Ovary (tissue), 10 donors: ENCODE measurements at places on chromosomes 11 and 22. TPM values are rescaled to one million over a fixed set of nuclear protein-coding genes. Genes with fewer than 3 reads are reported as not detected.

GRCh38 chr11:108324587-108324986 is 101.7 kb downstream of the ATM start:
- DNase-seq = no peak

DNA sequence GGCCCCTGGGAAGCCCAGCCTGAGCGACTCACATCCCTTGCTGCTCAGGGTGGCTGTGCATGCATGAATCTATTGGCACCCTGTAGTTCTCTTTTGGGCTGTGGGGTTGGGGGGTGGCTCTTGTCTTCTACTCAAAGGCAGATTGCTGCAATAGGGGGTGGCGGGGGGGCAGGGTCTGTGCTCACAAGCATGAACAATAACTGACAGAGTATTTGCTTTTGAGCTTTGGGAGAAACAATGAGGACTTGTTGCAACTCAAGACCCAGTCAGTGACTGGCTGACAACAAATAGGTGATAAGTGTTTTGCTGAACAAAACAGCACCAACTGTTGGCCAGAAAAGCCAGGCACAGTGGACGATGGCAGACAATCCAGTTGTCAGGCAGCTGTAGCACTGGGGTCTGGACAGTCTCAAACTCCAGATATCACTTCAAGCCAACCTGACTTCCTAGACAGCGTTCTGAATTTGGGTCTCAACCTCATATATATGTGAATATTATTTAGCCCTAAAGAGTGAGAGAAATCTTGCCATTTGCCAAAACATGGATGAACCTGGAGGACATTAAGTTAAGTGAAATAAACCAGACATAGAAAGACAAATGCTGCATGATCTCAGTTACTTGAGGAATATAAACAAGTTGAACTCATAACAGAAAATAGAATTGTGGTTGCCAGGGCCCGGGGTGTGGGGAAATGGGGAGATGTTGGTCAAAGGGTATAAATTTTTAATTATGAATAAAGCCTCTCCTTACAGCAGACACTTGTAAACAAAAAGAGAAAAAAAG is 61.7 kb downstream of the ME3 start:
- no peak for DNase-seq

- no peak for DNase-seq
Observed at GRCh38 chr11:127448101-127448500, 447.5 kb upstream of the KIRREL3 start.

Gene RTN4RL2
- total RNA-seq = 1.1 TPM

Gene KRTAP5-7
- total RNA-seq = not detected

GRCh38 chr11:76276046-76276780 is 69.9 kb upstream of the WNT11 start:
- DNase-seq = no peak

Gene RPL27A
- total RNA-seq = 2,159 TPM

GRCh38 chr22:38740116-38740723 is 15.6 kb downstream of the SUN2 start:
- no peak for DNase-seq

Gene ESAM
- 11.2 TPM for total RNA-seq

DNA sequence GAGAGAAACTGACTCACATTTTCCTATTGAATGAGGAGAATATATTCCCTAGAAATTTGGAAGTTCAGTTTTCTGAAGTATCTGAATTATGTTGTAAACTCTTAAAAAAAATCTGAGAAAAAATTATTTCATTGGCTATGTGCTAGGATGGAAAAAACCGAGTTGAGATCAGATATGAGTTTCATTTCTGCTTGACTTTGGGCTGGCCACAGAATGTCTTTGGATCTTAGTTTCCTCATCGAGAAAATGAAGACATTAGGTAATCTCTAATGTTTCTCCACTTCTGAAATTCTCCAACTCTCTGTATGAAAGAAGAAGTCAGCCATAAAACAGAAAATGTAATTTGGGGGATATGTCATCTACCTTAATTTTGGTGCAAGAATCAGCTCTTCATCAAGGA is 28.8 kb downstream of the SLN start:
- no peak for DNase-seq

- DNase-seq = no peak
Observed at GRCh38 chr22:36327922-36328551, 59.7 kb downstream of the MYH9 start.

Gene RASGRP2
- total RNA-seq = 18.9 TPM

- DNase-seq = no peak
Observed at GRCh38 chr11:12131943-12132789, 21.8 kb downstream of the MICAL2 start.

Gene SLC6A5
- total RNA-seq = not detected

DNA sequence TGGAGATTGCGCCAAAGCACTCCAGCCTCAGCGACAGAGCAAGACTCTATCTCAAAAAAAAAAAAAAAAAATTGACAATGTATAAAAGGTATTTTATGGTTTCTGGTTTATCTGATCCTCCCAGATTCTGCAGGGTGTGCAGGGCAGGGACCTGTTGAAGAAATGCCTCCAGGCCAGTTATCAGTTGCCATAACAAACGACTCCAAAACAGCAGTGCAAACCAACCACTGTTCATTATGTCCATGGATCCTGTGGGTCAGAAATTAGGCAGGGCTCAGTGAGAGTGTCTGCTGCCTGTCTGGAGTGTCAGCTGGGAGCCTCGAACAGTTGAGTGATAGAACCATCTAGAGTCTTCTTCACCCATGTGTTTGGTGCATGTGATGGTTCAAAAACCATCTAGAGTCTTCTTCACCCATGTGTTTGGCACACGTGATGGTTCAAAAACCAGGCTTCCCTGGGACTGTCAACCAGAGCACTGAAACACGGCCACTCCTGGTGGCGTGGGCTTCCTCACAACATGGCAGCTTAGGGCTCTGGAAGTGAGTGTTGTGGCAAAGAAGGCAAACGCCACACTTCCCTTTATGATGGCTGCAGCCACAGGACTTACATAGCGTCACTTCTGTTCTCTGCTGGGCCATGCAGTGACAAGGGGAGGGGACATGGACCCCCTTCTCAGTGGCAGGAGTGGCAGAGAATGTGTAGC is 115.1 kb upstream of the CRYBB3 start:
- no peak for DNase-seq

GRCh38 chr11:61983419-61983818 is 16.0 kb upstream of the FTH1 start:
- no peak for DNase-seq

Gene TECTA
- 0.89 TPM for total RNA-seq

GRCh38 chr11:66936311-66936711 is 21.9 kb downstream of the PC start:
- DNase-seq = no peak

DNA sequence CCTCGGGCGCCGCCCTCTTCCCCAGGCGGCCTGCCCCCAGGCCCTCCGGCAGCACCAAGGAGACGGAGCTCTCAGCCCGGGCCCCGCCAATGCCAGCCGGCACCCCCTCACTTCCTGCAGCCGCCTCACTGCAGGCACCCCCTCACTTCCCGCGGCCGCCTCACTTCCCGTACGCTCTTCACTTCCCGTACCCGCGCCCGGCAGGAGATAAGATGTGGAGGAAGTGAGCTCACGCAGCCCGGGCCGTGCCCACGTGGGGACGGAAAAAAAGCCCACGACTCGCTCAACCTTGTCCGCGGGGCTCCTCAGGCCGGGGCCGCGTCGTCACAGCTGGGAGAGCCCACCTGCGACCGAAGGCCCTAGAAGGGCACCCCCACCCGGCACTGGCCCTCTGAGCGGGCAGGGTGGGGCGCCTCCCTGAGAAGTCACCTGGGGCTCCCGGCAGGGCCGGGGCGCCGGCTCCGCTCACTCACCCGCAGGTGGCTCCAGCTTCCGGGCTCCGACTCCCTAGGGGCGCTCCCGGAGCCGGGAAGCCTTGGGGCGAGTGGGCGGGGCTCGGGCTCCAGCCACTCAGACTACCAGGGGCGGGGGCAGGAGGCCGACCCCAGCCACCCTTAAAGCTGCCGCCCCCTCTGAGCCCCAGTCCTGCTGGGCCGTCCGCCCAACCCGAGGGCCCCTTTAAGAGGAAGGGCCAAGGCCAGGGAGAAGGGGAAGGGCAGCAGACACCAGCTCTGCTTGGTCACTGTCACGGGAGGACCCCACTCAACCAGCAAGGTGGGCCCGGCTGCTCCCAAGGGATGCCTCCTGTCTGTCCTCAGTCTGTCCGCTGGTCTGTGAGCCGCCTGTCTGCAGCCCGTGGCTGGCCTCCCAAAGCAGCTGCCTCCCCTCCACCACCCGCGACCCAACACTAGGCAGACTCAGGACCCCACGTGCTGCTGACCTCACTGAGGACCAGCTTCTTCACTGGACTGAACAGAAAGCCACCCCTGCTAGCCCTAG is 31.4 kb downstream of the PISD start:
- peak; percentile 78 for DNase-seq

Gene OR2AT4
- not detected for total RNA-seq

DNA sequence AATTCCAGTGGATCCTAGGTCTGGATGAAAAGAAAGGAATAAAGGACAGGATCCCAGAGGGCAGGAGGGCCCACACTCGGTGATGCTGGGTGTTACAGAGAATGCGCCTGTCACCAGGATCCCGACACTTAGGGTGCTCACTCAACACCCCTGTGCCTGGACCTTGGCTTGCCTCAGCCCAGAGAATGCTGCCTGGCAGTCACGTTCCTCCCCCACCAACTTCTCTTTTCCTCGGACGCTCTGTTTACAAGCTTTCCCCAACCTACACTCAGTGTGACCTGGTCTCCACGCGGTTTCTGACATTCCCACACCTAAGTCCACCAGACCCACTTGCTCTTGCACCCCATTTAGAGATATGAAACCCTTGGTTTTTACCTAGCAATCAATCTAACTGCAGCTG is 38.0 kb upstream of the ETS1 start:
- no peak for DNase-seq
